ENCODE measurements at places on chromosomes 13 and 19.

GRCh38 chr13:23609414-23609760, 39.2 kb downstream of the TNFRSF19 start:
- peak; percentile 9 for DNase-seq

- DNase-seq: no peak
These were observed 31.2 kb downstream of the KATNAL1 start for GRCh38 chr13:30276178-30276577.

GRCh38 chr19:45045671-45046353, 7.0 kb downstream of the CLASRP start:
- DNase-seq: no peak

GRCh38 chr19:41357746-41358145, 4.0 kb upstream of the TGFB1 start:
- no peak for DNase-seq

GRCh38 chr19:9865732-9866501, 30.8 kb downstream of the PIN1 start:
- no peak for DNase-seq

- DNase-seq: no peak
These were observed 22.4 kb upstream of the MIER2 start for GRCh38 chr19:366951-367350.

Data from hematopoietic multipotent progenitor cell treated with erythropoietin and hydrocortisone succinate and interleukin-3 and kit ligand, for 15 days (in vitro differentiated cells).